ENCODE measurements at places on chromosomes 2 and 18.

DNA sequence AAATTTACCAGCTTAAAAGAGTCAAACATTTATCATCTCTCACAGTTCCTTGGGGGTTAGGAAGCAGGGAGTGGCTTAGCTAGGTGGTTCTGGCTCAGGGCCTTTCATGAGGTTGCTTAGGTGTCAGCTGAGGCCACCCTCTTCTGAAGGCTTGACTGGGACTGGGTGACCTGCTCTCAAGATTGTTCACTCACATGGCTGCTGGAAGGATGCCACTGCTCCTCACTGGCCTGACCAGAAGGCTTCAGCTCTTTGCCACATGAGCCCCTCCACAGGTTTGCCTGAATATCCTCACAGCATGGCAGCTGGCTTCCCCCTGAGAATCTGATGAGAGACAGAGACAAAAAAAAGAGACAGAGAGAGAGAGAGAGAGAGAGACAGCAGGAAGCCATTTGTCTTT lies 17.3 kb upstream of the RNF152 start:
- DNase-seq: no peak

DNA sequence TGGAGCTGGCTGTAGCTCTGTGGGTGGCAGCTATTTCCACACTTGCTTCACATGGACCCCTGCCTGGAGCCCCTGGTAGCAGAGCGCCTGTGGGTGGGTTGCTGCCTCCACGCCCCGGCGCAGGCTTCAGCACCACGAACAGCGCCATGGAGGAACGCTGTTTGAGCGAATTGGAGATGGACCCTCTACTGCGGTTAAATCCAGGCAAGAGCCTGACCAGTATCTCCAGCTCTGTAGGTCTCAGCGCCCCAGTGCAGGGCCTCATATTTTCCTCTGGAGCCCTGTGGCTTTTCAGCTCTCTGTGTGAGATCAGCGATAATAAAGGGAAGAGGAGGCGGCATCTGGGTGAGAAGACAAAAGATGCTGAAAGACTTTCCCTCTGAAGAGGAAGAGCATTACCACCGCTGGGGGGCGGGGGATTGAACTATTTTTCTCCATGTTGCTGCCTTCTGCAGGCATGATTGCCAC lies 12.0 kb downstream of the ONECUT2 start:
- DNase-seq: no peak

DNA sequence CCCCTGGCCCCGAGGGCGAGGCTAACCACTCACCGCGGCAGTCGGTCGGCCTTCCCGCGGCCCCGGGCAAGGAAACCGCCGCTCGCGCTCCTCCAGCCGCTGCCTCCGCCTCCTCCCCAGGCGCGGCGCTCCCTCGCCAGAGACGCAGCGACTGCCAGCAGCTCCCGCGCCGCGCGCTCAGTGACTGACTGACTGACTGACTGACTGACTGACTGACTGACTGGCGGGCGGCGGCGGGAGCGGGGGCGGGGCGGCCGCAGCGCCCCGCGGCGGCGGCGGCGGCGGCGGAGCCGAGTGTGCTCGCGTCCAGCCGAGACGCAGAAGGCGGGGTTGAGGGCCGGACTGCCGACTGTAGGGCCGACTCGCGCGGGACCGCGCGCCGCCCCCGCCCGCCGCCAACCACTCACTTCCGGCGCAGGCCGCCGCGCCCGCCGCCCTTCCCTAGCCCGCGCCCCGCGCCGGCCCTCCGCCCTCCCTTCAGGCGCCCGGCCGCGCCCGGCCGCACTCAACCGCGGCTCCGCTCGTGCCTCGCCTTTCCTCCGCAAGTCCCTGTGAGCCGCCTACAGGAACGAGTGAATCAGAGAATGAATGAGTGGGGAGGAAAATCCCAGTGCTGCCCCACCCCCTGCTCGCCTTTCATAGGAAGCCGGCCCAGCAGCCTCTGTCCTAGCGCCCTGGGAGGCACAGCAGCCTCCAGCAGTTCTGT lies at the start of gene RAPH1:
Gene RAPH1, minus strand, starts transcription at position 224 of the 706 bp plus-strand sequence. CDS start 39,948 bp downstream, outside the sequence.
- DNase-seq: peak; percentile 50

- DNase-seq: no peak
These were observed 217.5 kb downstream of the GPD2 start for GRCh38 chr2:156653675-156654074.

DNA sequence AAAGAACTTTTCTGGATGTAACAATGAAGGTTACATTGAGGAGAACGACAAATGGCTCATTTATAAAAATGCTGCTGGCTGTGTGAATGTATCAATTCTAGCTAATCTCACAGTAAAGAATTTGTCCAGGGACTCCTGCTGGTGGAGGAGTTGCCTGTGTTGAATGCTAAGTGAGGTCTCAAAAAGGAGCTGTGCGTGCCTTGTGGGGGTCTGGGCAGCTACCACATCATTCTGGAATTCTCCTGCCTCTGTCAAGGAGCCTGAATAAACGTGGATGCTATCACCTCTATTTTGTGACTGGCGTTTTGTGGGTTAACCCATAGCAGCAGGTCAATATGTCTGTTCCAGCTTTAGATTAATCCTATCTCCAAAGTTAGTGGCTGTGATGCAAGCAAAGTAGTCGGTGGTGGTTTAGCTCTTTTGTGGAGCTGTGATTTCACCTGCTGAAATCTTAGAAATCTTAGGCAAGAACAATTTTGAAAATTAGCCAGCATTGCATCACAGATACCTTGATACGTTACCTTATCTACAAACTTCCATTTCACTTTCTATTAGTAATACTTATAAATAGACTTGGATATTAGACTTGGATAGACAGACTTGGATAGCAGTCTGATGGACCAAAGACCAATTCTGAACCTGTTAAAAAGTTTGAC lies 96.8 kb downstream of the MTCL1 start:
- no peak for DNase-seq

- no peak for DNase-seq
These were observed 205.8 kb upstream of the NCKAP5 start for GRCh38 chr2:133773854-133774653.

GRCh38 chr2:85971366-85971765 lies 82.6 kb upstream of the ST3GAL5 start:
- DNase-seq: no peak

DNA sequence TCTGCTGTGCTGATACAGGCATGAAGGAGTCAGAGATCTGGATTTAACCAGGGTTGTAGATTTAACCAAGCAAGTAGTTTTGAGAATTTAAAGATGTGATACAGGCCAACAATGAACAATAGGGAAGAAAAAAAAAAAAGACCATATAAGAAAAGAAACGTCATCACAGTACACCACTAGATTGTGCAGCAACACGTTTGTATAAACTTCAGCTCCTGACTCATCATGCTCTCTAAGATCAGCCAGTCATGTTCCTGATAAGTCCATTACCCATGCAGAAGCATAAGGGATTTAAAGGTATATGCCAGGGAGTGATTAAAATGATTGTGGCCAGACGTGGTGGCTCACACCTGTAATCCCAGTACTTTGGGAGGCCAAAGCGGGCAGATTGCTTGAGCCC lies 22.3 kb upstream of the ERICH2 start:
- no peak for DNase-seq

DNA sequence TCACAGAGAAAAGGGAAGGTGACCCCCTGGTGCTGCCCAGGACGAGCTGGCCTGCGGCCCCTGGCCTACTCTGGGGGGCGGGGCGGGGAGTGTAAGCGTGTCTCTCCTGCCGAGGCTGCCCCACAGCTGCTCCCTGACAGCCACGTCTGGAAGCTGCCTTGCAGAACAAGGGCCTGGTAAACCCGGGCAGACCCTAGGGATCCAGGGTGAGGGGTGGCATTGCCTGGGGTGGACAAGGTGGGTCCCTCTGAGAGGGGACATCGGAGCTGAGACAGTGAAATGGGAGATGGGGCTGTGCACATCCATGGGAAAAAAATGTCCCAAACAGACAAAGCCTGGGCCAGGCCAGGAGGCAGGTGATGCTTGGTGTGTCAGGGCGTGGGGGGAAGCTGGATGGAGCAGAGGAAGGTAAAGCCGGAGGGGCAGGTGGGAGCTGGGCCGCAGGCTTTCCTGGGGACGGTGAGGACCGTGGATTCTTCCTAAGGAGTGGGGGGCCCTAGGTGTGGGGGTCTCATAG lies 66.0 kb upstream of the HDAC4 start:
- DNase-seq: no peak

DNA sequence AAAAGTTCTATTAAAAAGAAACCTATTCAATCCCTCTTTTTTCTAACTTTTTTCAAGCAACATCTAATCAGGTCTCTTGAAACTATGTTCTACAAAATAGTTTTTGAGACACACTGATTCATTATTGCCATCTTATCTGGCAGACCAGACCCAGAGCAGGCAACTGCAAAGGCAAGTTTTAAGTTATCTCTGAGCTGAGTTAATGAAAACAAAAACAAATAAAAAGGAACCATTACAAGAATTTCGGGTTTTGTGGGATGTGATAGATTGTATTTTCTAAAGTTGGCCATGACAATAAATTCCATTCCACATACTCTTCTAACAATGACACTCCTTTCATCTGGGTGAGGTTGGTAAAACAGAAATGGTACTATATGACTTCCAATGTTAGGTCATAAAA lies 15.2 kb upstream of the TWSG1 start:
- DNase-seq: no peak

- no peak for DNase-seq
These were observed 927.5 kb downstream of the ERBB4 start for GRCh38 chr2:211611061-211611518.

DNA sequence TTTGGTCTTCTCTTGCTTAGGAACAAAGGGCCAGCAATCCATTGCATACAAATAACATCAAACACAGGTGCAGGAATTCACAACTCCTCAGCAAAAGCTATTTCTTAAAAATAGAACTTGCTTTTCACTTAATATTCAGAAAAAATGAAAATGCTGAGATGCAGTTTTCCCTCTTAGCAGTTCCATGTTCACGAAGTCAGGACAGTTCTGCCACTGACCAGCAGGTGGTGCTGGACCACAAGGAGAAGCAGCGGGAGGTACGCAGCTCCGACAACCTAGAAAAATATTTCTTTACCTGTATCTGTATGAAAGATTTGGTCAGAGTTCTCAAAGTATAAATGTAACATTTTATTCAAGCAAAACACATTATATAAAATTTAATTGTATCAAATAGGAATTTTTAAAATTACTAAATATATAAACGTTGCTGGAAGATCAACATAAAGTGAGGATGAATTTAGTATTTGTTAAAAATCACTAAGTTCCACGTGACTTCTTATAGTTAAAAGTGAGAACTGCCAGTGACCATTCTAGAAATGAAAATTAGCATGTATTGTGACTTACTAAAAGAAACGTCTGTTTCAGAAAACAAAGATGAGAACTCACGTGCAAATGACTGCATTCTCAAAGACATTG lies 48.8 kb downstream of the ADNP2 start:
- DNase-seq: peak; percentile 48

GRCh38 chr2:53715568-53715967 lies 52.0 kb upstream of the CHAC2 start:
- DNase-seq: no peak

GRCh38 chr2:181252262-181253148 lies 204.7 kb upstream of the ITGA4 start:
- no peak for DNase-seq

DNA sequence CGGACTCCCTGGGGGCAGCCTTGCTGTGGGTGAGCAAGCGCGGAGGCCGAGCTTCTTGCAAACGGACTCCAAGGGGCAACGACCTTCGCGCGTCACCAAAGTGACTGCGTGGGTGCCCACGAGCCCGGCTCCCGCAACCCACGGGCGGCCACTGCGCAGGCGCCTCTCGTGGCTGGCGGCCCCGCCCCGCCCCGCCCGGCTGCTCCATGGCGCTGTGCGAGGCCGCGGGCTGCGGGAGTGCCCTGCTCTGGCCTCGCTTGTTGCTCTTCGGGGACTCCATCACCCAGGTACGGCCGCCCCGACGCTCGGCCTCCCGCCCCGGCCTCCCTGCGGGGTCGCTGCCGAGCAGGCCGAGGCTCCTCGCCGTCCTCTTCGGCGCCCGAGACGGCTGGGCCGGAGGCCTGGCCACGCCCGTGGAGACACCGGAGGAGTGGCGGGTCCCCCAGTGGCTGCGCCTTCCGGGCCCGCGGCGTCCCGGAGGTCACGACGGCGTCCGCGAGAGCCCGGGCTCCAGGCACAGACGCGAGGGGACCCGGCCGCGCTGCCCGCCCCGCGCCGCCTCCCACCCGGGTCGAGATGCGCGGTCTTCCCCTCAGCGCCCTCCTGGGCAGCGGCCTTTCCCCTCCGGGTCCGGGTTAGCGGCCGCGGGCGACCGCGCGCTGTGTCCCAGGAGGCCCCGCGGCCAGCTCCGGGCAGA lies at the start of gene IAH1:
Gene IAH1, plus strand, starts transcription at position 191 of the 697 bp plus-strand sequence. Its CDS starts 16 bp downstream, at position 207.
- DNase-seq: peak; percentile 61

DNA sequence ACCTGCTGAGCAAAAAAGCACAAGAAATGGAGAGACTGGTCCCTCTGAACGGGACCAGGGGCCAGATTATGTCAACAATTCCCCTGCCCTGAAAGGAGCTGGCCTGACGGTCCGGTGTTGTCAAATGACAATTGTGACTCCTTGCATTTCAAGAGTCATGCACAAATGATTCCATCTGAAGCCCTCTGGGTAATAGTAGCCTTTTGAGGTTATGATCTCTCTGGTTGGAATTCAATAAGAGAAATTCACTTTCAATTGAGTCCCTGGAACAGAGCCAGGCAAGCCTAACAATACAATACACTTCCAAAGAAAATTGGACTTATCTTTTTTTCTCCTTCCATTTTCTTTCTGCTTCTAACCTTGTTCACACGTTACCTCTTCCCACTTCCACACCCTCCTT lies 116.9 kb downstream of the C1D start:
- no peak for DNase-seq

DNA sequence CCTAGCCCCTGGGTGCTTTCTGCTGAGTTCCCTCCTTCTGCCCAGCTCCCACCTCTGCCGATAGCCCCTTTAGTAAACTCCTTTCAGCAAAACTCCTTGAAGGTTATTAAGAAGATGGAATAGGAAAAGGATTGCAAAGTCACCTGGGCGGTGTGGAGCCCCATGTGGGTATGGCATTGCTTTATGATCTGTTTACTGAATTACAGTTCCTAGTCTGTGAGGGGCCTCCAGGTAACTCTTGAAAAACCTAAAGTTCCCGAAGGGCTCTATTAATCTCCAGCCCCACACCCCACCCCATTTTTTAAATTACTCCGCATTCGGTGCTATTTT lies 116.9 kb upstream of the UXS1 start:
- no peak for DNase-seq

GRCh38 chr2:190343089-190343535 lies 277 bp upstream of the INPP1 start:
- no peak for DNase-seq

DNA sequence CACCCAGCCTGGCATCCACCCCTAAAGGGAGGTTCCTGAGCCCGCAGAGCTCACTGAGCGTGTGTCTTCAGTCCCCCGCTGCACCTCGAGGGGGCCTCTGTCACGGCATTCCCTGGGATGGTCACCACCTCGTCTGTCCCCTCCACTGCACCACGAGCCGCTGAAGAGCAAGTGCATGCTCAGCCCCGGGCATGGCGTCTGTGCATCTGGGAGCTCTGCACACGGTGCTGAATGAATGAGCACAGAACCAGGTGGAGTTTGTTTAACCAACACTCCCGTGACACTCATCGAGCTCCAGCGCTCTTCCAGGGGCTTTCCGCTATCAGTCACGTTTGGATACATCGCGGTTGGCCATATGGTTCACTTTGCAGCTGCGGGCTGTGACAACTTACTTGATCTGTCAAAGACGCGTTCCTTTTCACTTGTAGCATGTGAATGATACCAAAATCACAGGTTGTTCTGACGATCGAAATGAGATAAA lies 9.2 kb downstream of the ALLC start:
- peak; percentile 1 for DNase-seq
